ENCODE measurements at places on chromosomes 3 and 15.

- no peak for DNase-seq
Observed at GRCh38 chr3:101544161-101544850, 17.4 kb upstream of the TRMT10C start.

- DNase-seq = no peak
Observed at GRCh38 chr3:82048711-82049110, 287.3 kb upstream of the GBE1 start.

DNA sequence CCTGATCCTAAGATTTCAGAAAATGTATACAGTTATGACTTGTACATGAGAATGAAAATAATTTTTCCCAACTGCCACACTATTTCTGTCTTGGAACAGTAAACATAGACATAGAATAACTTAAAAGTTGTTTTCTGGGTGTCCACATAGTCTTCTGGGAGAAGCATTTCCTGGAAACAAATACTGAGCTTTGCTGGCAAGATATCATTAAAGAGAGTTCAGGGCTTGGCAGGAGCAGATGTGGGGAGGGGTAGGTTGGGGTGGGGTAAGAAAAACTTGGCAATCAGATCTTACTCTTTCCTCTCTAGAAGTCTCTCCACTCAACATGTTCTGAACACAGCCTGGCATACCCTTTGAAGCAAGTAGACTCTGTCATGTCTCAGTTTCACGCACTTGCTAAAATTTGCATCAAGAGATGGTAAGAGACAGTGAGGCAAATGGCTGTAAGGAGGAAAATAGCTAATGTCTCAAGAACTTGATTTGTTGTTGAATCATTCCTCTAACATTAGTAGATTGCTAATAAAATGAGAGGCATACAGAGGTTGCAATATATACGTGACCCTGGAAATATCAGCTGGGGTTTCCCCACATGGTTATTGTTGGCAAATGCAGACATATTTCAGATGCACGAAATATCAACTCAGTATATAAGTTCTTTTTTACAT lies 27.3 kb upstream of the ABI3BP start:
- DNase-seq = no peak

DNA sequence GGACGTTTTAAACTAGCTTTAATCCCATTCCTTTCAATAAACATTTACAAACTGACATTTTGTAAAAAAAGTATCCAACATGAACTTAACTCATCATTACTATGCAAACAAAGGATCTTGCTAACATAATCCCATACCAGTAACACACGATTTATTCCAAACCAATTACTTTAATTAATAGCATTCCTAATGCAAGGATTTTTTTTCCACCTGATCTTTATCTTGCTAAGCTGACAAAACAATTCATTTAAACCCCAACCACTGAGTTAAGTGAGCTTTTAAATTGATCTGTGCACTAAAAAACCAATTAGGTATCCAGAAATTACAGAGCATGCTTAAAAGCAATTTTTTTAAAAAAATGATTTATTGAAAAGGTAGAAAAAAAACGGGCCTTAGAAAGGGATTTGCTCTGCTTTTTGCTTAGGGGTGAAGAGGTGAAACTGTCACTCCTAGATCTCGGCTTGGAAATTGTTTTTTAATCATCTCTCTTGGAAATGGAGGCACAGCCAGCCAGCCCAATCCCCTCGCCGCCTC lies 1.2 kb downstream of the SH3BP5 start:
- DNase-seq = no peak

DNA sequence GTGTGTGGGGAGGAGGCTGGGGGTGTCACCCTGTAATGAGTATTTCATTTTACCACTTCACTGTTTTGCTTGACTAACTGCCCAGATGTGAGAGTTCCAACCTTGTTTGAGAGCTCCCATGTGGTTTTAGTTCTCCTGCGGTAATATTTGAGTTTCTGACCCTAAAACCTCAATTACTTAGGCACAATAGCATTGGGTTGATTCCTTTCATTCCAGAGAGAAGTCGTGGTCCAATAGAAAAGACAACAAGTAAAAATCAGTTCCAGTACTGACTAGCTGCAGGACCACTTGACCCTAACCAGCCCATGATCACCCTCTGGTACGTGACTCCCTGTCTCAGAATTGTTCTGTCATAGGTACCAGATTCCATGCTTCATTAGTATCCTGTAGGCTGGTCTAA lies 630.4 kb downstream of the CADM2 start:
- DNase-seq = no peak

Measured in NCI-H524 (cell line).